ENCODE measurements at places on chromosomes 4 and X.

DNA sequence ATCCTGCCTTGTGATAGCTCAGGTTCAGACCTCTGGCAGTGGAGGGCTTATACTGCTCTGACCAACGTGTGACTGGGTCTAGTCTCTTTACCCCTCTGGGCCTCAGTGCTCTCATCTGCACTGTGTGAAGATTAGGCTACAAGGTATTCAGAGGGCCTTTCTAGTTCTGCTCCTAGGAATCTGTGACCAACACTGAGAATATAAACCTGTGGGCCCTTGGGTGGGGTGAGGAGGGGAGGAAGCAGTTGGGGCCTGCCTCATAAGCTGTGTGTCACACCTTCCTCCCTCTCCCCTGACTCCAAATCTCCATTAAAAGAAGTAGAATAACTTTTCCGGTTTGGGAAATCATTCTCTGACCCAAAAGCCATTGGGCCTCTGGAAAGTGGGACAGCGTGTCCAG, 66.3 kb upstream of the MSN start:
- no peak for DNase-seq

GRCh38 chr4:181908168-181908567, 335.0 kb upstream of the TENM3 start:
- DNase-seq: no peak

DNA sequence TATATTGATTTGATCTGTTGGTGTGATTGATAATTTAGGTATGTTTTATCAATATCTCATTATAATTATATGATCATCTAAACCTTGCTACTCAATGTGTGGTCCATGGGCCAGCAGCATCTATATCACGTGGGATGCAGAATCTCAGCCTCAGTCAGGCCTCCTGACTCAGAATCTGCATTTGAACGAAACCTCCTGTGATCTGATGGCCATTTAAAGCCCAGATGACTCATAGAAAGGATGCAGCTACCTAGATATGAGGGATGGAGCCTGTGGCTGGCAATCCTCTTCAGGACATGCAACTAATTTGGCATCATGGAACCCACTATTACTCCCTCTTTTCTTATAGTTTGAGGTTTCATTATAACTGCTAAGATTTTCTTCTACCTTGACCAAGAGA, 11.3 kb upstream of the CHRNA9 start:
- no peak for DNase-seq

DNA sequence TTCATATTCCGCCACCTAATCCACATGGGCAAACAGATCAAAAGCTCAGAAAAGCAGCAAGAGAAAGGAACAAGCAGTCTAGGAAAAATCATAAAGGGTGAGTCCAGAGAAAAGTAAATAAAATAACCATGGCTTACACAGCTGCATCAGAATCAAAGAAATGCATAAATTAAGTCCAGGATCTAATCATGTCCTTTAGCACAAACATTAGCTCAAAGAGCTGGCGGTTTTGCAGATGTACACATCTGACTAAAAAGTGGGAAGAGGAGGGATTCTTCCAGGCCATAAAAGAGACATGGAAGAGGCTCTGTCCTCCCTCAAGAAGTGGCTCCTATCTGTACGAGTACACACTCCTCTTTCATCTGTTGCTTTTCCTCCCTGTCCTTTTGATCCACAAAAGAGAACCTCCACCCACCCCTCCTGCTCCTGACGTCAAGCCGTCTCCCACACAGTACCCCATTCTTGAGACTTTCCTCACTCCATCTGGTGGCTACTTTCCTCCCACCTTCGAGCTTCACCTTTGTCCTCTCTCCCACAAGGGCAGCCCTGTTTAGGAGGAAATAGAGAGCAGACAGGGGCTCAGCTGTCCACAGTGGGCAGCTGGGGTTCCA, 92.5 kb downstream of the RASL11B start:
- no peak for DNase-seq

DNA sequence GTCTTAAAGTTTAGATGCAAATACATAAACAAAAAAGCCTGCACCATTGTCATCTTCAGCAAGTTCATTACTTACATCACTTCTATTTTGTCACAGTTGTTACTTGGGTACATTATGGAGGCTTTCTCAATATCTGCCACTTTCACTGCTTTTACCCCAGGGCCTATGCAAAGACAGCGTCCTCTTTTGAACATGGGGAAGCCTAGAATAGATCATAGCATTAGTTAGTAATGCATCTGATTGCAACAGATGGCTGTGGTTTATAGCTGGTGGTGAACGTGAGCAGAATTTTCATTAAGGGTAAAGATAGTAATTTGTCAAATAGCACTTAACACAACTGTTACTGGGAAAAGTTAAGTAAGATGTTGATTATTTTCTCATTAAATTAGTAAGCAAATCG, 729 bp downstream of the CXCL11 start:
- no peak for DNase-seq

- peak; percentile 29 for DNase-seq
These were observed 51.1 kb downstream of the SCML1 start for GRCh38 chrX:17788439-17788838.

DNA sequence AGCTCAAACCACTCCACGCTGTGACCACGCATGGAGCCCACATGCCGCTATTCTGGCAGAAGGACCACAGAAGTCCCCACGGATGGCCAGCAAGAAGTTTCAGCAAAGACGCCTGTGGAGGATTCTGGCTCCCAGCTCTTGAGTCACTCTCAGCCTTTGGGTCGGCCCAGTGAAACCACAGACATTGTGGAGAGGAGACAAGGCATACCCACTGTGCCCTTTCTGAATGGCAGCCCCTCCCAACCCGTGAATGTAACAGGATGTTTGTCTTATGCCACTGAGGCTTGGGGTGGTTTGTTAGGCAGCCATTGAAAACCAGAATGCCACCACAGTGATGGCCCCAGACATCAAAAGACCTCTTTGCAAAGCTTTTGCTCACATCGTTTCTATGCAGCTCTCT, 42.7 kb downstream of the ABLIM2 start:
- DNase-seq: no peak

GRCh38 chr4:119271361-119272085, 50.4 kb downstream of the FABP2 start:
- no peak for DNase-seq

DNA sequence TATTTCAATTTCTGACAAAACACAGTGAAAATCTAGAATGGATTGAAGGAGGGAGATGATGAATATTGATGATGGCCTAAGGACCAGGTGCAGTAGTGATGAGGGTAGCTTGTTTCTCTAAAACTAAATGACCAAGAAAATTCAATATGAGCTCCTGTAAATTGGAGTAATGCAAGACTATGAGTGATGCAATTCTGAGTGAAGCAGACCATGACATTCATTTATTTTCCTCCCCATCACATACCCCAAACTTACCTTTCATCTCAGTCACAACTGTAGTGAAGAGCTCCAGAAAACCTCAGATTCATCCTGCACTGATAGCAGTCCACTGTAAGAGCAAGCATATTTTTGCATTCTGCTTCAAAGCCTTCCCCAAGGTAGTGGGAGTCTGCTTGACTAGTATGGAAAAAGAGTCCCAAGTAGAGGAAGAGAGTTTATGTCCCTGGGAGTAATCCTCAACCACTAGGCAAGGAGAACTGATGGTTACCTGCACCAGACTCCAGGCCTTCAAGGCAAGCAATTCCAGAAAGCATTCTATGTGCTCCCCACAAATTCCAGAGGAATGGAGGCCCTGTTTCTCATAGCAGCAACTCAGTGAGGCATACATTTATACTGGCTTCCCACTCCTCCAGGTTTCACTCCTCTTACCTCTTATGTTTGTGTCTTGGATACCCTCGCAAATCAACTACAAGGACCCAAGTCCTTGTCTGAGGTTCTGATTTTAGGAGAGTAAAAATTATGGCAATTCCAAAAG, 47.2 kb downstream of the CXCL1 start:
- no peak for DNase-seq

DNA sequence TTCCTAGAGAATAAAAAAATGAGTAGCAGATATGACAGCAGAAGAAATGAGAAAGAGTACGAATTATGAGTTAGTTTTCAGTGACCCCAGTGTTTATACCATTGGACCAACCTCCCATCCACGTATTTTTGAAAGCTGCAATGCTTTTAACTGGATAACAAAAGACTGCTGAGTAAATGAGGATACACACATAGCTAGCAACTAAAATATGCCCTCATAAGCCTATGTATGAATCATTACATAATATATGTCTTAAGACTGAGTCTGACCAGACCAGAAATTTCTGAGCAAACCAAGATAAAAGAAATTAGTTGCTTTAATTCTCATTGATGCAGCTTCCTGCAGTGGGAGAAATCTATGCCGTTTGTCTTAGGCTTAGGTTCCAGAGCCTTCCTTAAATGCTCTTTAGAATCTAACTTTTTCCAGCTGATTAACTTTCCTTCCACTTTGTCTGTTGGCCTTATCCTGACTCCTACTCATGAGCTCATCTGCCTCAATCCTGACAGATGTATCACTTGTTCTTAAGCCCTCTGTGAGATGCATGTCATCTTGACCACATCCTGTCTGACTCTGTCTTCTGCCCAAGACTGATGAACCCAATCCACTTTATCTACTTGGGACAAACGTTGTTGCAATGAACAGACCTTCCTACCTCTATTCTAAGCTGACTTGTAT, 301.4 kb upstream of the AADAT start:
- no peak for DNase-seq

DNA sequence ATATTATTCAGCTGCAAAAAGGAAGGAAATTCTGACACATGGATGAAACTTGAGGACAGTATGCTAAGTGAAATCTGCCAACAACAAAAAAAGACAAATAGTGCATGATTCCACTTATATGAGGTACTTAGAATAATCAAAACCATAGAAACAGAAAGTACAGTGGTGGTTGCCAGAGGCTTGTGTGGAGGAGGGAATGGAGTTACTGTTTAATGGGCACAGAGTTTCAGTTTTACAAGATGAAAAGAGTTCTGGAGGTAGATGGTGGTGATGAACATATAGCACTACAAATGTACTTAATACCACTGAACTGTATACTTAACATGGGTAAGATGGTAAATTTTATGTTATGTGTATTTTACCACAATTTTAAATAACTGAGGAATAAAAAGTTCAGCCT, 212.0 kb upstream of the KLF3 start:
- no peak for DNase-seq

DNA sequence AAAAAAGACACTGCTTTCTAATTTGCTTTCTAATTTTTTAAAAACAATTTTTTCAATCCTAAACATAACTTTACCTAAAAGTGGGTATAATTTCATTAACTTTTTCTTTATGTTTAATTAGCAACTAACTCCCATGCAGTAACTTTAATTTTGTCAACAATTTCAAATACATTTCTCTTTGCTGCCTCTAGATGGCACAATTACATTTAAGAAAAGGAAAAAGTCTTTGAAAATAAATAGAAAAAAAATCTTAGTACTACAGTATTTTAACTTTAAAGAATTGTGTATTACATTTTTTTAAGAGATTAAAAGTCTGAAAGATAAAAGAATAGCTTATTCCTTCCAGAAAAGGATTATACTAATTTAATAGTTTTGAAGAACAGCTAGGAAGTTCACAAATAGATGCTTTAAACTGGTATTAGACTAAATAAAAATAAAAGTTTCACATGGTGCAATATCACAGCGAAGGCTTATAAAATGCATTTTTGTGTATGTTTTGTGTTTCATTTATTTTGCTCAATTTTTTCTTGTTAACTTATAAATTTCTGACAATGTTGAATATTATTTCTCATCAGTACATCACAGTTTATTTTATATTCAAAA, 105.1 kb downstream of the ADGRA3 start:
- no peak for DNase-seq

DNA sequence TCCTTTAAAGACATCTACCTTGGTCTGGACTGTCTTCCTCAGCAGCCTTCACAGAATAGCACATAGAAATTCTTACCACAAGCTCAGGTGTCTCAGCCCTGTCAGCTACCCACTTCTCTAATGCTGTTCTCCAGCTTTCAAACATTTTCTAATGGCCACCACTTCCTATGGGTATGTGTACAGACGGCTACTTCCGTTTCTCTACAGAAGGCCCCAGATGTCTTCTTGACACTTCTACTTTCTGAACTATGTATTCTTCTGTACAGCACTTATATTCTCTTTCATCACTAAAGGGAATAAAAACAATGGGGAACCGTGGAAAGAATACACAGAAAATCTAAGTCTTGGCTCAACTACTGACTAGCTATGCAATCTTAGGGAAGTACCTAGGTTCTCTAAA, 13.3 kb downstream of the OPHN1 start:
- no peak for DNase-seq

DNA sequence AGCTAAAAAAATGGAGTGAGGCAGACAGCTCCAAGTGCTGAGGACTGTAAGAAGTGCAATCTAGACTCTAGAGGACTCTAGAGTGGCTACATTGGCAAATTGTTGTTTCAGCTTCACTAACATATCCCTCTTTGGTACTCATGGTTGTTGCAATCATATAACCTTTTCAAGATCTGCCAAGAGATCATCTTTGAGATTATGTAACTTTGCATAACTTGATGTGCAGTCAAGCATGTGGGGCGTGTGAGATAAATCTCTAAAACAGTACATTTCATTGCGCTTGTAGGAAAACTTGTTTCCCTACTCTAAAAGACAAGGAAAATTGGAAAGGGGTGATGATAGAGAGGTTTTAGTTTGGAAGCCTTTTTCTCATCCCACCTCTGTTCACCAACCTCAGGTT, 11.2 kb upstream of the BRS3 start:
- DNase-seq: no peak

- DNase-seq: no peak
These were observed 8.4 kb downstream of the TLR10 start for GRCh38 chr4:38774181-38774955.

GRCh38 chr4:64146030-64146429, 263.2 kb downstream of the TECRL start:
- no peak for DNase-seq

DNA sequence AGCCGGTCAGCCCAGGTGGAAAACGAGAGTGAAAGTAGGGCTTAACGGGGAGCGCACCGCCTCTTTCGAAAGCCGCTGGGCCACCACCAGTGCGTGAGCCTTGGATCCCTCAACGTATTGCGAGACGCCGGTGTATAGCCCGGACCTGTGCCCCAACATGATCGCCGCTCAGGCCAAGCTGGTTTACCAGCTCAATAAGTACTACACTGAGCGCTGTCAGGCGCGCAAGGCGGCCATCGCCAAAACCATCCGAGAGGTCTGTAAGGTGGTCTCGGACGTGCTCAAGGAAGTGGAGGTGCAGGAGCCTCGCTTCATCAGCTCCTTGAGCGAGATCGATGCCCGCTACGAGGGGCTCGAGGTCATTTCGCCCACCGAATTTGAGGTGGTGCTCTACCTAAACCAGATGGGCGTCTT, 929 bp downstream of the MAB21L2 start:
- DNase-seq: no peak

GRCh38 chr4:79578606-79579005, 170.6 kb upstream of the GK2 start:
- no peak for DNase-seq

- no peak for DNase-seq
These were observed 133.2 kb upstream of the DIAPH2 start for GRCh38 chrX:96551322-96551872.

DNA sequence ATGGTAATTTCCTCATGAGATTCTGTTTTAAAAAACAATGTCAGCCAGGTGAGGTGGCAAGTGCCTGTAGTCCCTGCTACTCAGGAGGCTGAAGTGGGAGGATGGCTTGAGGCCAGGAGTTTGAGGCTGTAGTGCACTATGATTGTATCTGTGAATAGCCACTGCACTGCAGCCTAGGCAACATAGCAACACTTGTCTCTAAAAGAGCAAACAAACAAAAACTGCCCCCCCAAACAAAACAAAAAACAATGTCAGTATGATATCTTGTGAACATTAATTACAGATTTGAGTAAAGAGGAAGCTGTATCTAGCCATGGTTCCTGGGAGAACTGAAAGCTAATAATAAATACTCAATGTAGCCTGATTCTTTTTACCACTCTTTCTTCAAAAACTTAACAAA, 6.8 kb upstream of the MSL3 start:
- DNase-seq: no peak

- DNase-seq: no peak
These were observed 6.1 kb downstream of the AWAT2 start for GRCh38 chrX:70043685-70044084.

Measured in stimulated activated CD4-positive, alpha-beta T cell treated with anti-CD3 and anti-CD28 coated beads, Interleukin-2, amount 100 ng/mL, for 4 hours (primary cell).